Ovary (tissue), 10 donors: ENCODE measurements at places on chromosomes 6 and 20. TPM values are rescaled to one million over a fixed set of nuclear protein-coding genes. Genes with fewer than 3 reads are reported as not detected.

The CRISP3 gene
- 19.1 TPM for total RNA-seq

The NRM gene
- 23.2 TPM for total RNA-seq

The PNPLA1 gene
- not detected for total RNA-seq

The CMTR1 gene
- 41.8 TPM for total RNA-seq

The BNIP5 gene
- total RNA-seq = 0.05 TPM
